Stimulated activated naive B cell treated with anti-CD40 and anti-IgM and Interleukin-4, amounts not matched to agents 10 μg/mL and 1 μg/mL and 100 μg/mL, for 72 hours (primary cell): ENCODE measurements at places on chromosomes 7 and 10.

- no peak for DNase-seq
These were observed 135.3 kb upstream of the VIPR2 start for GRCh38 chr7:159280008-159280407.

DNA sequence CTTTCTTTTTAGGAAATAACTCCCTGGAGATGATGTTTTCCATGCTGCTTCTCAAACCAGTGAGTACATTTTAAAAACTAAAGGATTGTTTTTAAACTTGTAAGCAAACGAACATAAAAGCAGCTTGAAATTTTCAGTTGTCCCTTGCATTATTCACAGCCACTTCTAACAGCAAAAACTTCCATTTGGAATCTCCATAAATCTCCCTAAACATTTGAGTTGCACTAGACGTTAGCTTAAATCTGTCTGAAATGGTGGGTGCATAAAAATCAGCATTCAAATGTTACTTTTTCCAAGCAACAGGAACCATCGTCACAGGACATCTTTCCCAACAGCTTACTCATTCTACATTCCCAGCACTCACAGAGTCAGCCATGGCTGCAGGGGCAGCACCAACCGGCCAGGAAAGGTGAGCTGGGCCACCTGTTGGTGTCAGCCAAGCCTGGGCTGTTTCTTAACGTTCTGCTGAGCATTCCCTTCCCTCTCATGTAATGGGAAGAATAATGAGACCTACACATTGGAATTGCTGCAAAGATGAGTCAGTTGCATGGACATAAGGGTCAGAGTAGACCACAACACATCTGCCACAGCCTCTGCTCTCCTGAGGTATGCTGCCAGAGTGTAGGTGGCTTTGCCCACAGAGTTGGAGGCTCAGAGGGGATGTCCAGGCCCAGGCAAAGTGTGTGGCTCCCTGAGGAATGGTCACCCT is 163.2 kb downstream of the TNS3 start:
- no peak for DNase-seq

DNA sequence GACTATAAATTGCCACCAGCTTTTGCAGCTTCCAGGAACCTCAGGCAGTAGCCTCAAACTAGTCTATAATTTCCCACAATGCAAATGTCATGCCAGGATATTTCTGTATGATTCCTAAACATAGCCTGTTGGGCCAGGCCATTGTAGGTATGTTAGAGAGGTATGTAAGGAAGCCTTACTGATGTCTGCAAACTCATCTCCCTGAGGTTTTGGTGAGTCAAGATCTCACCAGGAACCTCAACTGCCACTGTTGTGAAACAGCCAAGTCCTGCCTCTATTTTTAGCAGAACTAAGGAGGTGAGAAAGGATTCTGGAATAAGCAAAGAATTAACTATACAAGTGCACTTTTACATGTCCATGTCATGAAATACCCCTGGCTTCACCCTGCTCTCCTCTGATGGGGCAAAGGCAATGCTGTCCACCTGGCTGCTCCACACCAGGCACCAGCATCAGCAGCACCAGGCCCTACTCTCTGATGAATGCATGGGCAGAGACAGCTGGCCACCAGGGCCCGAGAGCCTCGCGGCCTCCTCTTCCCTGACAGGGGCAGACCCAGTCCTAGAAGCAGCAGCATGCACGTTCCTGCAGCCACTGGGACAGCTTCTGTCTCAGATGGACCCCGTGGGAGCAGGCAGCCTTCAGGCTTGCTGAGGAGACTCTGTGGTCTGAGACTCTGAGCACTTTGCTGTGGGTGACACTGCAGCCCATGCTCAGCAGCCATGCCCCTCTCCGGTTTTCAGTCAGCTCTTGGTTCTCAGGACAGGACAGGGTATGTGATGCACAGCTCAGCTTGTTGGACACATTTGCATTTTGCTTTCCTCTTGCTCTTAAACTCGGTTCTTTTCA is 147.3 kb downstream of the ZMYND11 start:
- DNase-seq: no peak

DNA sequence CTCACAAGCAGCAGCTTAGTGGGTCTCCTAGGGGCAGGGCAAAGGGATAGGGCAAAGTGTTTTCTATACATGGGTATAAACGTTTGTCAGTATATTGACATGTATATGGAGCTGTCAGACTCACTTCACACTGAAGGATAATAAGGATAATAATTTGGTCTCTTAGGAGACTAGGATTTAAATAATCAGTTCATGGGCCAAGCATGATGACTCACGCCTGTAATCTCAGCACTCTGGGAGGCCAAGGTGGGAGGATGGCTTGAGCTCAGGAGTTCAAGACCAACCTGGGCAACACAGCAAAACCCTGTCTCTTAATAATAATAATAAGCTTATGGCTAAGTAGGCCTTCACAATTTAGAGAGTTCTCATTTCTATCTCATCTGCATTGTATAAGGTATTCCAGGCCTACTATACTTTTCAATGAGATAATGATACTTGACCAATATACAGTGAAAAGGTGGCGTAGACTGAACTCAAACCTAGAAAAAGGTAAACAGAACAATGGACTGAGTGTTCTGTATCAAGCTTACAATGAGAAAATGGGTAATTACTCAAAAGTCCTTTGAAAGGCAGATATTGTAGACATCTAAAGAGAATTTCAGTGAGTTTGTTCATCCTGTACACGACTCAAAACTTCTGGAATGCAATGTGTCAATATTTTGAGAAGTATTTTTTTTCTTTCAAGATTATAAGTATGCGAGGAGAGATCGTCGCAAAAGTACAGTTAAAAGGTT is 7.0 kb downstream of the GSAP start:
- no peak for DNase-seq

GRCh38 chr7:133561396-133561795 is 308.5 kb downstream of the EXOC4 start:
- DNase-seq: no peak

DNA sequence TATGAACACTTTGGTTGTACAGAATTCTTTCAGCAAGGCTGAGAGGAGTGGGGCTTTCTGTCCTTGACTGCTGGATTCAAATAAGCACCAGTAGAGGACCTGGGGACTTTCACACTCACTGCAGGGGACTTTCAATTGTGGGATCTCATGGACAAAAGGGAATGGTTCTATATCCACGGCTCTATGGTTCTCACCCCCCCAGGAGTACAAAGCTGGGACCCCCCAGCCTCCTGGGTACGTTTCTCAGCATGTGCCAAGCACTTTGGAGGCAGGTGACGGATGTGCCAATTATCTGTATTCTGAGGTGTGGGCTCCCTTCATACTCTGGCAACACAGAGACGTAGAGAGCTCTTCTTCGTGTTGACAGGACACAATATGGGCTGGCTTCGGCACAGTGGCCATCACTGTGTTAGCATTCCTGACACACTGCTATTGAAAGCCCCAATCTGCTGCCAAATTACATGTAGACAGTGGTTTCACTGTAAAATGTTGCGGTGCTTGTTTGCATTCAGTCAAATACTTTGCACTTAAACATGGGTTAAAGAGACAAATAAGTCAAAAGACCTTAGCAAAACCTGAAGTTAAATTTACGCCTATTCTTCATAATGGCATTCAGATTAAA is 92.7 kb upstream of the SAMD8 start:
- no peak for DNase-seq

DNA sequence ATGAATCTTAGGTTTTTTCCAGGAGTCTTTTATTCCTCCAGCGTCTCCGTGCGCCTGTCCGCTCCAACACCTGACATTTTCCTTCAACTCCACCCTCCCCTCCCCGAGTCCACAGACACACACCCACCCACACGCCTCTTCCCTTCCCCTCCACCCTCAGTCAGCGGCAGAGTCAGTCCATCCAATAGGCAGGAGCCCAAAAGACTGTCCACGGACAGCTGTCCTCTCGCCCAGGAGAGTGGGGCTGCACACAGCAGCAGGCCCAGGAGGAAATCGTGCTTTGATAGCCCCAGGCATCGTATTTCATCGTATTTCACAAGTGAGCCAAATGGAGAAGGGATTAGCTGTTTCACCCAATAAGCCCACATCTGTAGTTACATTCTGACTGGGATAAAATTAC is 285.1 kb downstream of the ZEB1 start:
- no peak for DNase-seq

DNA sequence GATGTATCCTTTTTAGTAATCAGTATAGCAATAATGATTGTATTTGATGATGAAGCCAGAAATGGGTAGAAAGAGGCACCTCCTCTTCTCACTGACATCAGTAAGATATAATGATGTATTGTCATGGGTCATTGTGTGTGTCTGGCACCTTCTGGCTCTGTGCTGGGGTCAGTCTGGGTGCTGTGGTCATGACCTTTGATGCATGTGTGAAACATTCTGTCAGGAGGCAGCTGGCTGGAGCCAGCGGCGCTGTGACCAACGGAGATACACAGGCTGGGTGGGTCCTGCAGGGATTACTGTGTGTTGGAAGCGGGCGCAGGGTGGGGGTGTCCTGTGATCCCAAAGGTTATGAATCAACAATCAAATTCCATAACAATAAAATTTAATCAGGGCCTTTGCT is 35.2 kb downstream of the EEPD1 start:
- DNase-seq: peak; percentile 4

- DNase-seq: no peak
These were observed at the start of gene AKR1C3 for GRCh38 chr10:5094265-5095205. Gene AKR1C3 (plus strand): TSS chr10:5094414. CDS start chr10:5094445, 31 bp downstream.

DNA sequence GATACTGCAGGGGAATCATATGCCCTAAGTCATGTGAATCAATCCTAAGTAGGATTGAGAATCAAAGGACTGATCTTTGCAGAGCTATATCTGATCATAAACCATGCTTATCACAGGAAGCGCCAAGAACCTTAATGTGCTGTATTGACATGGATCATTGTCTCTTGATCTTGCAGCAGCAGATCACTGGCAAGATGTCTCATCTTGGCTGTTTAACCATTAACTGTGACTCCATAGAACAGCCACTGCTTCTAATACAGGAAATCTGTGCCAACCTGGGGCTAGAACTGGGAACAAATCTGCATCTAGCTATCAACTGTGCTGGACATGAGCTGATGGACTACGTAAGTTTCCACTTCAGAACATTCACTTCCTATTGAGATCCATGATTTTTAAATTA is 21.6 kb downstream of the ENO4 start:
- DNase-seq: no peak

DNA sequence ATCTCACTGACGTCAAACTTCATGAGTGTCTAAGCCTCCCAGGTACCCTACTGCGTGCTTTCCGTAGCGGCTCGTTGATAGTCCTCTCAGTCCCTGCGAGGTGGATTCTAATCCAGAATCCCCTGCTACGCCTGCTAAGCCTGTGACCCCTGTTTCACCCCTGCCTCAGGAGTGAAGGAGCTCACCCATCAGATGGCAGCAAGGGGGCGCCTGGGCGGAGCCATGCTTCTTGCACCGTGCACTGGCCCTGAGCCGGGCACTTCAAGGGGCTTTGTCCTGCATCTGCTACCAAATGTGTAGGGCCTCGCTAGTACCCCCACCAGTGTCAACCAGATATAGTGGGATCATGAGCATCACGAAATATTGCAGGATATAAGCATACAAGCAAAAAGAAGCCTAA is 918 bp upstream of the STRA8 start:
- DNase-seq: no peak

GRCh38 chr10:58820861-58821751 is 308.4 kb downstream of the BICC1 start:
- DNase-seq: no peak
